Tongue (tissue), 3 donors: ENCODE measurements at places on chromosomes 5 and 9. TPM values are rescaled to one million over a fixed set of nuclear protein-coding genes. Genes with fewer than 3 reads are reported as not detected.

DNA sequence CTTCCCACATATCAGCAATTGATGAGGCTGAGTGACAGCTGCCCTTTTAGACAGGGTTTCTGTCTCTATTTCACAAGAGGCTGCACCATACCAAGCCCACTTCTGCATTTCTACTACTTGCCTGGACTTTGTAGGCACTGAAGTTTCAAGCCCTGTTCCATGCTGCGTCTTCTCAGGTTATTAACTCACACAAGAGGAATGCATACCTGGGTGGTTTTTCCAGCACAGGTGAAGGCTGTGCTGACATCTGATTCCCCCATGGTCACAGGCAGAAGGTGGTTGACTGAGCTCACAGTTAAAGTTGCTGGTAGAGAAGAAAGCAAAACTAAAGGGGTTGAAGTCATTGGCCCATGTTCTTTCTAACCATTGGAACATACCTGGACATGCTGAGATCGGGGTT lies 86.6 kb downstream of the MAMDC2 start:
- DNase-seq = no peak

Gene GZMA
- 0.51 TPM for total RNA-seq

DNA sequence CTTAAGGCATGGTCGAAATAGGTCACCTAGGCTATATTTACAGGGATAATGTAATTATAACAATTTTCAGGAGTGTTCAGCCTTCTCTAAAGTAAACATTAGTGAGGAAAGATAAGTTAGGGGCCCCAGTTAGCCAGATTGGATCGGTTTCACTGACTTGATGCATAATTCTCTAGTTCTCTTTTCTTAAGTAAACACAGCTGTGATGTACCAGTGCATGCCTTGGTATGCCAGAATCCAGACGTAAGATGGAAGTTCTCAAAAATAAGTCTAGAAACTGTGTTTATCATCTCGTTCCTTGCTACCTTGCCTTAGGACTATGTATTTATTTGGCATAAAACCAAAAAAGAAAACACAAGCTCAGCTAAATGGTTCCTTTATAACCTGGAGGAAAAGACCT lies 442.2 kb upstream of the CLINT1 start:
- no peak for DNase-seq

Gene CKS2
- total RNA-seq = 48.1 TPM

- peak; percentile 77 for DNase-seq
Measured at GRCh38 chr5:132093271-132093670, 19.7 kb downstream of the CSF2 start.

DNA sequence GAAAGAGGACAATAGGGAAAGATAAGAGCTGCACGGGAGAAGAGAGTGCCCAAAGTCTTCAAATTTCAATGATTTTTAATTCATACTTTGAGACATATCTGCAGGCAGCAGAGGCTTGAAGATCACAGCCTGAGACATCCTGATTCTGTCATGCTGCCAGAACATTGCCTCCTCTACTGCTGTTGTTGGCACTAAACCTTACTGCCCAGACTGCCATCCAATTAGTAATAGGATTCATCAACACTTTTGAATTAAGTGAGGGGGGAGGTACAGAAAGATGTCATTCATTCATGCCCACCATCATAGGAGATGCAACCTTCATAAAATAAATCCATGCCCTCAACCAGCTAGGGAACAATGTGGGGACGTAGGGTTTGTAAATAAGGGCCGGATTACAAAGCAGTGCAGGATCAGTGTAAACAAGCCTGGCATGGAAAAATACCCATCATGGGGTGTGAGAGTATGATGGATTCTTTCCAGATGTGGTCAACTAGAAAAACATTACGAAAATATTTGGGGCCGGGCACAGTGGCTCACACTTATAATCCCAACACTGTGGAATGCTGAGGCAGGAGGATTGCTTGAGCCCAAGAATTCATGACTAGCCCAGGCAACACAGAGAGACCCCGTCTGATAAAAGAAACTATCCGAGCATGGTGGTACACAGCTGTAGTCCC lies 122.1 kb upstream of the DAPK1 start:
- no peak for DNase-seq

Gene TMEM174
- not detected for total RNA-seq

Gene SLC6A19
- not detected for total RNA-seq

- peak; percentile 58 for DNase-seq
Measured at GRCh38 chr5:65926893-65927292, 518 bp downstream of the ERBIN start.

Gene CCDC152
- 3.0 TPM for total RNA-seq

Gene PLAC8L1
- not detected for total RNA-seq

Gene CCIN
- total RNA-seq = 0.41 TPM

- DNase-seq = no peak
Measured at GRCh38 chr9:99855467-99856176, 33.9 kb downstream of the NR4A3 start.

GRCh38 chr5:67163863-67164595 lies 32.6 kb downstream of the CD180 start:
- no peak for DNase-seq

DNA sequence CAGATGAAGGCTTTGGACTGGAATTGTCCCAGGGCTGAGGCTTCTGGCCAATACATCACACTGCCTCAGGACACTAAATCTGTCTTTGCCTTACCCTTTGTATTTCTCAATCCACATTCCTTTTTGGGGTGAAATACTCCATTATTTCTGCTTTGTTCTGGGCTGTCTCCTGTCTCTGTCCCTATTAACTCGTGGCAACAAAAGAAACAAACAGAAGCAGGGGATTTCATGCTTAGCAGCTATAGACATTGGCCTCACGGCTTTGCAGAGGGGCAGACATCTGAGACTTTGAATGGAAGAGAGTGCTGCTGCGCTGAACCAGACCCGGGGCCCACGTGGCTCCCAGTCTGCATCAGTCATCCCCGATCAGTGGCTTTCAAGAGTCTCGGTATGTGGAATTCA lies 129.7 kb downstream of the ARL15 start:
- peak; percentile 16 for DNase-seq

Gene STING1
- 38.9 TPM for total RNA-seq

Gene SLC36A3
- total RNA-seq = not detected

Gene SLC25A2
- total RNA-seq = not detected

Gene STK32A
- 0.62 TPM for total RNA-seq

Gene ADAMTS16
- 2.5 TPM for total RNA-seq

DNA sequence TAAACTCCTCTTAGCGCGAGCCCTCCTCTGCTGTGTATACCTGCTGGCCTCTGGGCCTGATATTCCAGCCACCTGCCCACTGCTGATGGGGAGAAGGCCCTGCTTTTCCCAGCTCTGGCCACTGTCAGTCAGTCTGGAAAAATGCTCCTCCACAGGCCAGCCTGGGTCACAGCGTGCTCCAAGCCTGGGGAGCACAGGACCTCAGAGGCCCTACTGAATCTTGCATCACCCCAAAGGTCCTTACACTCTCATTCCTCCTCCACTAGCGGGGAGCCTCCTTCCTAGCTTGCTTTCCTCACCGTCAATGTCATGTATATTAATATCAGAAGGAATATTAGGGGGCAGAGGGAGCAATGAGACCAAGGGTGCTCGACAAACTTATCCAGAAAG lies 73.7 kb downstream of the SHB start:
- no peak for DNase-seq

DNA sequence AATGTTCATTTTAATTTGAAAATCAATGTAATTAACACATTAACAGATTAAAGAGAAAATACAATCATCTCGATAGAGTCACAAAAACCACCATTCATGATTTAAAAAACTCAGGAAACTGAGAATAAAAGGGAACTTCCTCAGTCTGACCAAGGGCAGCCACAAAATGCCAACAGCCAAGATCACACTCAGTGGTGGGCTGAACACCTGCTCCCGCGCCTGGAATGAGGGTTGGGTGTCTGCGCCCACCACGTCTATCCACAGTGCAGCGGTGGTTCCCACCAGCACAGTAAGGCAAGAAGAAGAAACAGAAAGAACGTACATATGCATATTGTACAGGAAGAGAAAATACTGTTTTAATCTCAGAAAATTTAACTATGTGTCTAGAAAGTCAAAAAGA lies 11.7 kb upstream of the NSMF start:
- no peak for DNase-seq

DNA sequence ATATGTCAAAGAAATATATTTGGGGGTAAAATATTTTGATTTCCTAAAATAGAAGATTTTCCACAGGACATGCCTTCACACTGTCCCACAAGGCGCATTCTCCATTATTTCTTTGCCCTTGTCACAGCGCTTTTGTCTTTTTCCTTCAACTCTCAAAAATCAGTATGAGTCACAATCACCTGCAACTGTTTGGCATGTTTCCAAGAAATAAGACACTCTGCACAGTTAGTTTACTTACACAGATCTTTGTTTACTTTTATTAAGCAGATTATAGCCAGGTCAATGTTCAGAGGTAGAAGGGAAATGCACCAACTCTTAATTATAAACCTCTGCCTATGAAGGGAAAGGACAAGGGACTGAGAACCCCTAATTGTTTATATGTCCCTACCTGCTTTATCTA lies 9.5 kb downstream of the CEMIP2 start:
- peak; percentile 48 for DNase-seq

GRCh38 chr9:118686959-118687358 lies 682.3 kb downstream of the BRINP1 start:
- DNase-seq = peak; percentile 7

DNA sequence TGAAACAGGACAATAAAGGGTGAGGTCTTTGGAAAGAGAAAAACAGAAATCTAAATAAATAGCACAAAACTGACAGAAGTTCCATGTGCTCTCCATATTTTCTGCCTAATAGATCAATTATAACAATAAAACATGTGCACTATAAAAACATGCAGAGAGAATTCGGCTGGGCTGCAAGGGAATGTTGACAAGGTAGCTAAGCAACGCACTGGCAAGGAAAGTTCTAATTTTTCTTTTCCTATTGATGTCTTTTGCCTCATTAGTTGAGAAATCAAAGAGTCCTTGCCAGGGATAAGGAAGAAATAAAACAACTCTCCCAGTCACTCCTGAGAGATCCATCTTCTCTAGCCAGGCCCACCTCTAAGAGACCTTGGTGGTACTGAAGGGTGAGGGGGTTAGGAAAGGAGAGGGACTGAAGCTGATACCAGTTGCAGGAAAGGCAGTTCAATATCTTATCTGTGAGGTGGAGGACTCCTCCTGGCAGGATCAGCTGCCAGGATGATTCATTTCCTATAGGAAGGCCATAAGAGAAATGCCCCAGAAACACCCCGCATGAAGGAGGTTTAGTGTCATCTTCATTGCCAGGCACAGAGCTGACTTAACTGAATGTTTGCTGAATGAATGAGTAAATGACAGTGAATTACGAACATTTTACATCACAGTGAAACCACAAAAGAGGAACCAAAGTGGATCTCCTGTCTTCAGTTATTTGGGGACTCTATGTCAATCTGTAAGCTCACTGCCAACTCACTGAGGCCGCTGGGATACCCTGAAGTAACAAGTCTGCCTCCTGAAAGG lies 63.7 kb upstream of the IFNK start:
- peak; percentile 60 for DNase-seq

DNA sequence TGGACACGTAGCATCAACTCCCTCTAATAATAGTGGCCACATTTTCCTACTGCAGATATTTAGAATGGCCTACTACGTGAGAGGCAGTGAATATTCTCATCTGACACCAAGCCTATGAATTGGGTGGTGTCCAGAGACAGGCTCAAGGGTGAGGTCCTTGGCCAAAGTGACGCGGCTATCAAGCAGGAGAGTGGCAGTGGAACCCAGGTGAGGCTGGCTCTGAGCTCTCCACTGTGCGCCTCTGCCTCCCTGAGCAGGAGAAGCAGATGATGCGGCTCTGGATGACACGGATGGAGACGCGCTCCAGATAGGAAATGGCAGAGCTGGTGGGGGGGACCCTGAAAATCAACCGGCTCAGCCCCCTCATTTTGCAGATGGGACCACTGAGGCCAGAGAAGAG lies 69.7 kb downstream of the CFAP77 start:
- no peak for DNase-seq

DNA sequence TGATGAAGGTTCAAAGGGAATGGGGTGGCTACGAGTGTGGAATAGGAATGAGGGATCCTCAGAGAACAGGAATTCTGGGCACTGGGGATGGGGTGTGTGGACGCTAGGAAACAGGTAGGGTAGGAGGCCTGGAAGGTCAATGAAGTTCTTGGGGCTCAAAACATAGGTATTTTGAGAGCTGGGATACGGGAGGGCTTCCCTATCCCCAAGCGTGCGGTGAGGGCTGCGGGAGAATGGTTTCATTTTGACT lies 718 bp downstream of the QSOX2 start:
- DNase-seq = no peak

Gene CARD9
- total RNA-seq = 4.3 TPM

Gene ARHGEF39
- total RNA-seq = 1.0 TPM

Gene NR6A1
- 1.0 TPM for total RNA-seq

- peak; percentile 41 for DNase-seq
Measured at GRCh38 chr5:14168144-14168792, 25.1 kb downstream of the TRIO start.

Gene CTNNA1
- 416 TPM for total RNA-seq

DNA sequence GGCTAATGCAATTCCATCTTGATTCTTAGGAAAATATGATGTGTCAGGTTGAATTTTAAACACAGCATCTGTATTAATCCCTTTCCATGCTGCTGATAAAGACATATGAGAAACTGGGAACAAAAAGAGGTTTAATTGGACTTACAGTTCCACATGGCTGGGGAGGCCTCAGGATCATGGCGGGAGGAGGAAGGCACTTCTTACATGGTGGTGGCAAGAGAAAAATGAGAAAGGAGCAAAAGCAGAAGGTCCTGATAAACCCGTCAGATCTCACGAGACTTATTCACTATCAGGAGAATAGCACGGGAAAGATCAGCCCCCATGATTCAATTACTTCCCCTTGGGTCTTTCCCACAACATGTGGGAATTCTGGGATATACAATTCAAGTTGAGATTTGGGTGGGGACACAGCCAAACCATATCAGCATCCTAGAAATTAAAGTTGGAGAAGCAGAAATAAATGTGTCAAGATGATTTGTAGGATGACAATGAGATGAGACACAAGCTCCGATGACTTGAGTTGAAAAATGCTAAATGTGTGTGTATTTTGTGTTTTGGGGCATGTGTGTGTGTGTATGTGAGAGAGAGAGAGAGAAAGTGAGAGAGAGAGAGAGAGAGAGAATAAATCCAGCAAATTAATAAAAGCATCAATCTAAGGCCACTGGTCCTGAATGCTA lies 48.5 kb upstream of the ANKRD55 start:
- DNase-seq = no peak

- DNase-seq = no peak
Measured at GRCh38 chr5:113162208-113162607, 185.6 kb downstream of the DCP2 start.
